Stimulated activated CD8-positive, alpha-beta memory T cell treated with anti-CD3 and anti-CD28 coated beads, Interleukin-12 subunit alpha, Interleukin-12 subunit beta, amount 100 ng/mL, for 1 hour (primary cell): ENCODE measurements at places on chromosomes 2 and 18.

DNA sequence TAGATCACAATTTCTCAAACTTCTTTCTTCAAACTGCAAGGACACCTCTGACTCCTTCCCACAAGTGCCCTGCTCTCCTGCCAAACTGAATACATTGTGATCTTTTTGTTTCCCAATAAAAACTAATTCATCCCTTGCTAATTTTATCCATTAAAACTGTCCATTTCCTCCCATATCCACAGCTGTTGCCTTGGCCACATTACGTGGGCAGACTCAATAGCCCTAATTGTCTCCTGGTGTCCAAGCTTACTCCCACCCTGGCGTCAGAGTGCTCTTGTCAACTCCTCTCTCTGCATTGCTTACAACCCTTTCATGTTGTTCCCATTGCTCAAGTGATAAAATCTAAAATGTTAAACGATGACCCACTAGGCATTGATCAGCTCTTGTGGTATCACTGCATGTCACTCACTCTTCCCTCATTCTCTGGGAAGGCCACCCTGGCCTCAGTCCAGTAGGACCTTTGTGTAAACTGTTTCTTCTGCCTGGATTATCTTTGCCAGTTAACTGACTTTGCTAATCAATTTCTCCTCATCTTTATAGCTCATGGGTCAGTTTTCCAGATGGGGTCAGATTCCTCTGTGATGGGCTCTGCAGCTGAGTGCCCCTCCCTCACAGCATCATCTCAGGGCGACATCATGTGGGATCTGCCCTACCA lies 525.0 kb downstream of the SLC4A3 start:
- no peak for DNase-seq

DNA sequence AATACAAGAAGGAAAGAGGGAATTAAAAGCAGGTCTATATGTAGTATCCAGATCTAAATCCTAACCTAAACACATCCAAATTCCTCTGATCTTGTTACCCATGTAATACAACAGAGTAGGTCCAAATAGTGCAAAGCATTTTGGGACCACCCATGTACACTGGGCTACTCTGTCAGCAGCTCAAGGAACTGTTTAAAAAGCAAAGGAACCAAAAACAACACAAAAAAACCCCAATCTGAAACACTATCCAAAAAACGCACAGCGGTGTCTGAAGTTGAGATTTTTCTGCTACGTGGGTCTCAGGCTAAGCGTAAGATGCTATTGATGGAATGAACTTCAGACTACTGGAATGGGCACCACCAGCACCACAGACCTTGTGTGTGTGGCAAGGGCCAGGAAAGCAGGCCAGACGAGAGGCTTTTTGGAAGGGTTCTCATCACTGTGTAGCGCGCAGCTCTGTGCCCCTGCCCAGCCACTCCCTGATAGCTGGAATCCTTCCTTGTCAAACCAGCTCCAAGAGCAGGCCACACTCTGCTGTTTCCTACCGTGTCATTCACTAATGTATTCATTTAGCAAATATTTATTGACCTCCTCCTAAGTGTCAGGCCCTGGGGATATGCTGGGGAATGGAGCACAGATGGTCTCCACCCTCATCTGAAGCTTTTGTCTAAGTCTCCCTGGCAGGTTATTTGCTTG lies 101.4 kb downstream of the COLEC12 start:
- DNase-seq: no peak

GRCh38 chr18:44541781-44542180 lies 138.9 kb upstream of the SETBP1 start:
- DNase-seq: no peak

DNA sequence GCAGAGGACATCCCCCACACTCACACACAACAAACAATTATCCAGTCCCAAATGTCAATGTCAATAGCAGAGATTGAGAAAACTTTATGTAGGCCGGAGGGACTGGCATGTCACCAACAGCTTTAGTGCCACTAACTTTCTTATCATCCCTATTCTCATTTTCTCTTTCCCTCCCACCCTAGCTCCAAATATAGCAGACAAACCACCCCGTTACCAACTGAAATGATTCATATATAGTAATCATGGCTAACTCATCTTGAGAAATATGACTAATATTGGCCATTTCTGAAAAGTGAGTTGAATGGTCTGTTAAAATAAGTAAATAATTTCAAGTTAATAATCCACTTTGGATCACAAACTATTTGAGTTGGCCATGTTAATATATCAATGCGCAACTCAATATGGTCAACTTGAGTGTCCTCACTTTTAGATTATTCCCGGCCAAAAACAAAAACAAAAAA lies 242.1 kb upstream of the RND3 start:
- no peak for DNase-seq

DNA sequence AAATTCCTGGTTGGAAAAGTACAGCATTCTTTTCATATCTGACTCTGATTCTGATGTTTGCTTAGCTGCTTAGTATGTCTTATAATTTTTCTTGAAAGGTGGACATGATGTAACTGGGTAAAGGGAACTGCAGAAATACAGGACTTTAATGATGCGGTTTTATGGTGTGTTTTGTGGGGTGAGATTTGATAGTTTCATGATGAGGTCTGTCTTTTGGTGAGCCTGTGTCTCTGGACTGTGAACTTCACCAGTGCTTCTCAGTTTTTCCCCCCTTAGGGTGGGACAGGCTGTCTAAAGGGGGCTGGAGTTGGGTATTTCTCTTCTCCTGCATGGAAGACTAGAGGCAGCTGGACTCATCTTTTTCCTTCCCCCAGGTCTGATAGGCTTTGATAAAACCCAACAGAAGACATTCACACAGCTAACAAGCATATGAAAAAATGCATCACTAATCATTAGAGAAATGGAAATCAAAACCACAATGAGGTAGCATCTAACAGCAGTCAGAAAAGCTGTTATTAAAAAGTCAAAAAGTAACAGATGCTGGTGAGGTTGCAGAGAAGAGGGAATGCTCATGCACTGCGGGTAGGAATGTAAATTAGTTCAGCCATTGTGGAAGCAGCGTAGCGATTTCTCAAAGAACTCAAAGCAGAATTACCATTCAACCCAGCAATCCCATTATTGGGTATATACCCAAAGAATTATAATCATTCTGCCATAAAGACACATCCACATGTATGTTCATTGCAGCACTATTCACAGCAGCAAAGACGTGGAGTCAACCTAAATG lies 77.6 kb downstream of the EPC2 start:
- no peak for DNase-seq

DNA sequence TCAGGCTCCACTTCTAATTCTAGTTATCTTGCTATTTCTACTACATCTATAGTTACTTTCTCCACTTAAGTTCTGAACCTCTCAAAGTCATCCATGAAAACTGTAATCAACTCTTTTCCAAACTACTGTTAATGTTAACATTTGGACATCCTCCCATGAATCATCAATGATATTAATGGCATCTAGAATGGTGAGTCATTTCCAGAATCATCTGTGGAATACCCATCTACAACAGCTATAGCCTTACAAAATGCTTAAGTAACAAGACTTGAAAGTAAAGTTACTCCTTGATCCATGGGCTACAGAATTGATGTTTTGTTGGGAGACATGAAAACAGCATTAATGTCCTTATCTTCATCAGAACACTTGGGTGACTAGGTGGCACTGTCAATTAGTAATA lies 35.4 kb downstream of the BARD1 start:
- no peak for DNase-seq

DNA sequence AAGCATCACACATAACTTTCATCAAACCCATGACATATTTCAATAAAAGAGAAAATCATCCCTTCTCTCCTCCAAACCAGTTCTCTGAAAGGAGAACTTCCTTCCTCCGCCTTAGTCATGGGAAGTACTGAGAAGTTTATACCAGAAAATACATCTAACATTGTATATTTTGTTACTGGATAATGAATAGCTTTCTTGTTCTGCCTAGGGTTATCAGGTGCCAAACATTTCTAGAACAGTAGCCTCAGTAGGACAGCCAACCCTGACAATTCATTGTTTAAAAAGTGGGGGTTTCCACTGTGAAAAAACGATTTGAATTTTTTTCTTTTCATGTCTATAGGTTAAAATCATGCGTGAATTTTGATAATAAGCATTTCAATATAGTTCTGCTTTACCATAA lies 16.0 kb upstream of the DAW1 start:
- no peak for DNase-seq

GRCh38 chr2:63446658-63447057 lies 141.6 kb downstream of the WDPCP start:
- DNase-seq: no peak

- no peak for DNase-seq
Observed at GRCh38 chr2:112021290-112021689, 33.8 kb upstream of the TMEM87B start.

DNA sequence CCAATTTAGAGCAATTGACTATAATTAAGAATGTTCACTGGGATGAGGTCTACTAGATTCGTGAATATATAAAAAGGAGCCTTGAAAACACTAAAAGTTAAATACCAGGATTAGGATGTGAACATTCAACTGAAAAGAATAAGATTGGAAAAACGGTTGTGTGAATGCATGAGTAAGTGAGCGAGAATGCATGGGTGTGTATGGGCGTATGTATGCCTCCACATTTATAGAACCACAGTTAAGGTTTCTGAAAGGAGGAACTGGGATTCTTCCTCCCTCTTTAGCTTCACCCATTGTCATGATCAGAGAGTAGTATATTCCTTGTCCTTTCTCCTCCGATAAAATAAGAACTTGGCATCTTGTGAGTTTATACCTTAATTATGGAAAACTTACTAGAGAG lies 151.1 kb upstream of the UBE2E3 start:
- DNase-seq: no peak

GRCh38 chr18:47248115-47248603 lies 3.3 kb downstream of the SKOR2 start:
- DNase-seq: no peak

DNA sequence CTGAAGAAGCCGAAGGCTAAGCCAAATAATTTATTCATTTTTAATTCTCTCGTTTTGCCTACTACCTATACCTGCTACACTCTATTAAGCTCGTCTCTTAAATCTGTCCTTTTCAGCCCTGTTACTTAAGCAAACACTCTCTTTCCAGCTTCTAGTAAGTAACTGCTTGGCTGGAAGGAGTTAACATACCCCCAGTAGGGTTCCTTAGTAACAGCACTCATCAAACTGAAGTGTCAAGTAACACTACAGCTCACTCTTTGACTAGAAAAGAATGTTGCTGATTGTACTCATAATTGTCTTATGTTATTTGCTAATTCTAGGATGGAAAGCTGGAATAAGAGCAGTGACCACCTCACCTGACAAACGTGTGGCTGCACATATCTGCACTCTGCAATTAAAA lies 120.0 kb upstream of the SCN7A start:
- DNase-seq: no peak

DNA sequence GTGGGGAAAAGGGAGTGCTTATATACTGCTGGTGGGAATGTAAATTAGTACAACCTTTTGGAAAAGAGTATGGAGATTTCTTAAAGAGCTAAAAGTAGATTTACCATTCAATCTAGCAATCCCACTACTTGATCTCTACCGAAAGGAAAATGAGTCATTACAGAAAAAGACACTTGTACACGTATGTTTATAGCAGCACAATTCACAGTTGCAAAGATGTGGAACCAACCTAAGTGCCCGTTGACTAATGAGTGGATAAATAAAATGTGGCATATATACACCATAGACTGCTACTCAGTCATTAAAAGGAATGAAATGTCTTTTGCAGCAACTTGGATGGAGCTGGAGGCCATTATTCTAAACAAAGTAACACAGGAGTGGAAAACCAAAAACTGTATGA lies 29.5 kb downstream of the FLACC1 start:
- no peak for DNase-seq

DNA sequence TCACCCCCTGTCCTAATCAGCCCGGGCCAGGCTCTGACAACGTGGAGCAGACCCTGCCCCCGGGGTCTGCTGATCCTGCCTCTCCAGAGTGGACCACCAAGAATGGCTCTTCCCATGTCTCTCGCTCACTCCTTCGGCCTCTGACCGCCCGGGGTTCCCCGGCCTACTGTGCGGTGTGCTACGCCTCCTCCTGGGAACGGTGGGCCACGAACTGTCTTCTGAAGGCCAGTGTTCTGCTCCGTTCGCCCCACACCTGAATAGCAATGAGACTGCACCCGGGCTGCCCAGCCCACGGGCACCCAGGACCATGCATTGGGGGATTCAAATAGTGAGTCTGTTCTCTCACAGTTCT lies 189.7 kb downstream of the TWIST2 start:
- DNase-seq: no peak

DNA sequence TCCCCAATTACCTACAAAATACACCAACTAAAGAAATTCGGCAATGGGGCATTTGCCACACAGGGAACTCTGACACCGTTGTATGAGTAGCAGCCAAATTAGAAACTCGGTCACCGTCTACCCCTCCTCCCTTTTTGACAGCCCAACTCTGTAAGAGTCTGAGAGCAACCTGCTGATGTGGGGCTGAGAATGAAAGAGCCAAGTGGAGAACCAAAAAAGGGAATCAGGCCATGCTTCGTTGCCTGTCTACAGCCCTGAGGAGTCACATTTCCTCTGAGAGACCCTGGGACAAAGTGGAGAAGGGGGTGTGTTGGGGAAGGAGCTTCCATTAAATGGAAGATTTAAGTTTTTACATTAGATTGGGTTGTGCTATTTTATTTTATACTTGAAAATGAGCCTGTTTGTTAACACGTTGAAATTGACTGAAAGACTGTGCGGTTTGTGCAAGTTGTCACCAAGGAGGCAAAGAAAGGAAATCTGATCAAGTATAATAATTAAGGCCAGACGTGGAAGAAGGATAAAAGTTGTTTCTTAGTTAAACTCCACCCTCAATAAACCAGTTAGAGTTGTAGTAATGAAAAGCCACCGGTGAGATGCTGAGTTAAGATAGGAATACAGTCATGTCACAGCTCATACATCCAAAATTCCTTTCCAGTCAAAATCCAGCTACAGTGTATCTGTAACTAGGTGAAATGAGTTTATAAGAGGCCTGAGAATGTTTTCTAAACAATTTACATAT lies 131.7 kb upstream of the CREB1 start:
- DNase-seq: no peak

DNA sequence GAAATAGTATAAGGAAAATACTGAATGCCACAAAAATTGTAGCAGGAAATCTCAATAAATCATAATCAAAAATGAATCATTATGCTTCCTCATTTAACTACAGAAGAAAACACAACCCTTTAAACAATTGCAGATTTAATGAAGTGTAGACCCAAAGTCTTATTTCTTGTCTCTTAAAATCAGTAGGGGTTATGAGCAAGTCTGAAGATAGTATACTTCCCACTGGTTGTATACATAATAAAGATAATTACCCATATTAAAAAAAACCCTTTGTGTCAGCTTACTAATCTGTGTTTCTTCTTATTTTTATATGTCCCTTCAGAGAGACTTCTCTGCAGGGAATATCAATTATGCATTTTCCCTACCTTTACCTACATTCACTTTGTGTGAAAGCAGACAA lies 504.7 kb downstream of the ERBB4 start:
- no peak for DNase-seq
